ENCODE measurements at places on chromosomes 16 and 17. TPM values are rescaled to one million over a fixed set of nuclear protein-coding genes. Genes with fewer than 3 reads are reported as not detected.

GRCh38 chr16:4053301-4053845, 62.9 kb downstream of the ADCY9 start:
- peak; percentile 96 for DNase-seq

Gene LRRC46
- 147 TPM for polyA plus RNA-seq

DNA sequence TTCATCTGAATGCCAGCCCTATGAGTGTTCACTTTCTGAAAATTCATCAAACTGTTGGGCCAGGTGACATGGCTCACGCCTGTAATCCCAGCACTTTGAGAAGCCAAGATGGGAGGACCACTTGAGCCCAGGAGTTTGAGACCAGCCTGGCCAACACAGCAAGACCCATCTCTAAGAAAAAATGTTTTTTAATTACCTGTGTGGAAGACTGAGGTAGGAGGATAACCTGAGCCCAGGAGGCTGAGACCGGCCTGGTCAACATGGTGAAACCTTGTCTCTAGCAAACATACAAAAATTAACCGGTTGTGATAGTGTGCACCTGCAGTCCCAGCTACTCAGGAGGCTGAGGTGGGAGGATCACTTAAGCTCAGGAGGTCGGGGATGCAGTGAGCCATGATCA, 10.3 kb downstream of the MYH11 start:
- no peak for DNase-seq

DNA sequence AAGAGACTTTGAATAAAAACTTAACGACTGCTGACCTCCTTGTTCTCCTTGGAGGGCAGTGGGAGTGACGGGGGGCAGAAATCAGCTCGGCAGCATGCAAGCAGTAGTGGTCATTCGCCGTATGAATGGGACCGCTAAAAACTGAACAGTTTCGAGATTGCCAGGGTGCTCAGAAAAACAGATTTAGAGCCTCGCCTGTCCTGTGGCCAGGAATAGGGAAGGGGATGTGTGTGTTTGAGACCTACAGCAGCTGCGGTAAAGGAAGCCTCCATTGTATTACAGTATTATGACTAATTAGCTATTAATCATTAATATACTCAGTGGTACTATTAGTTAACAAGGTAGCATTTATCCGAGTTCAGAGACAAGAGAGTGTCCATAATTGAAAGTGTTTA, 670 bp upstream of the ZNF652 start:
- DNase-seq, result no peak

GRCh38 chr17:42617956-42618431, 8.5 kb downstream of the TUBG1 start:
- no peak for DNase-seq

- DNase-seq, result no peak
Measured at GRCh38 chr16:83630979-83631378, 176.8 kb upstream of the HSBP1 start.

DNA sequence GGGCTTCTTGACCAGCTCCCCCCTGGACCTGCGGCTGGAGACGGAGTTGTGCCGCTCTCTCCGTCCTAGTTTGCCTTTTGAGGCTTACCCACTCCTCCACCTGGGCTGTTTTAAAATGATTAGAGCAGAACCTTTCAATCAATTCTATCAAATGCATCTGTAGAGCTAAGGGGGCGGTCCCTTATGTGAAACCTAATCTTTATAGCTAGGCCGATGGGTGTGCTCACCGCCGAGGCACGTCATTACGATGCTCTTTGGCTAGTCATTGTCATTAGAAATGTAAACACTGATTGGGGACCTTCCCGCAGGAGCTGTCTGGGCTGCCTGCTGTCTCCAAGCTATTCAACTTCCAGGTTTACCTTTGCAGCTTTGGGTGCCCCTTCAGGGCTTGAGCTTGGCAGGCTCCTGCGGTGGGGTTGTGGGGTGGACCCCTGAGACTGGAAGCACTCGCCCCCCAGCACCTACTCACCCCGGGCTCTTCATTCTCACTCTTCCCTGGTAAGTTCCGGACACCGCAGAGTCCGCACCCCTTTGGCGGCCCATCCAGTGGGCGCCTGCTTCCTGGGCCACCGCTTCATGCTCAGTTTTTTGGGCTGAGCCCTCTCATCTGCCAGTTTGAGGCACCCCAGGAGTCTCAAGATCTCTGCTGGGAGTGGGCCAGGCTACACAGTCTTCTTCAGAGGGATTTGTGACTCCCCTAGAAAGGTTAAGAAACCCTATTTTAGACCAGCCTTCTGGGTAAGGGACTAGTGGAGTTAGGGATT, 20.9 kb upstream of the IL17C start:
- DNase-seq, result no peak

Gene TNK1
- polyA plus RNA-seq, result 4.0 TPM

DNA sequence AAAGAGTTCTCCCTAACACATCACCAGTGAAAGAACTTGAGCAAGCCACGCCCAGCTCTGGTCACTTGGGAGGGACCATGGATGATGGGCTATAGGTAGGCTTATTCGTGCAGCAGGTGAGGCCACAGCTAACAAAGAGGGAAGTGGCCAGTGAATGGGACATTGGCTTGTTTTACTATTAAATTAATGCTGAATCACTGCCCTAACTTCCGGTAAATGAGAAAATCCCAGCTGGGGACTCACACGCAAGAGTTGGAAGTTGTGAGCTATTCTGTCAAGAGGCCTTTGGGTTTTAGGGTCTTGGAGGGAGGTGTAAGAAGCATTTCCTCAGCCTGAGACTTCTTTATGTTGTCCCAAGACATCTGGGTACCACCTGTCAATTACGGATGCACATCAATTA, 315.3 kb downstream of the XYLT1 start:
- no peak for DNase-seq

Gene TBX21
- polyA plus RNA-seq, result 1.1 TPM

DNA sequence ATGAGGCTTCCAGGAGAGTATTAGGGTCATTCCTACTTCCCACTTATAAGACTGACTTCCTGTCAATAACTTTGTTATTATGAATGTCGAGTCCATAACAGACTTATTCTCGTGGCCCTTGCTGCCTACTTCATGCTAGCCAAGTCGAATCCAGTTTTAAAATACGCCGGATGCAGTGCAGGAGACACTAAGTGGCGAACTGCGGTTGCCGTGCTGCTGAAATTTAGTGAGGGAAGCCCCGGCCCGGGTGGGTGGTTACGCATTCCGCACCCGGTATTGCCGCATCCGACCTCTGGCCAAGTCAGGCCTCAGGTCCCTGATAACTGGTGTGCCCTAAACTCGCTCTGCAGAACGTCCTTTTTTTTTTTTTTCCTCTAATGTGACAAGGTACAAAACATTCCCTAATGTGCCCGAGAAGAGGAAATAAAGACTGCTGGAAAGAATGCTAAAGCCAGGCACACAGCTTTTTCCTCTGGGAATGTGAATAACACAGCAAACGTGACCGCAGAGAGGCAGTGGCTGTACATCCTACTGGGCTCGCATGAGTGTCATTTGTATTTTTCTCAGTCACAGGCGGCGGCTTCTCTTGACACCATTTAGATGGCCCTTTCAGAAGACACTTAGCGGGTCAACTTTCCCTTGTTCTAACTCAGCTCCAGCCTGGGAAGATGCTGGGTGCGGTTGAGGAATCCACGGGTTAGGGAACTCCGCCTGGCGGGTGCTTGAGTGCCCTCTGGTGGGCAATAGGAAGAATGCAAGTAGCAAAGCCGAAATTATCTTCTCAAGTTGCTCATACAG, 7.1 kb upstream of the AKTIP start:
- peak; percentile 78 for DNase-seq

- DNase-seq, result no peak
Measured at GRCh38 chr16:71630808-71631207, 4.8 kb downstream of the MARVELD3 start.

GRCh38 chr16:72285728-72286127, 113.8 kb upstream of the PMFBP1 start:
- DNase-seq, result no peak

Gene TTYH2
- polyA plus RNA-seq, result 52.7 TPM

DNA sequence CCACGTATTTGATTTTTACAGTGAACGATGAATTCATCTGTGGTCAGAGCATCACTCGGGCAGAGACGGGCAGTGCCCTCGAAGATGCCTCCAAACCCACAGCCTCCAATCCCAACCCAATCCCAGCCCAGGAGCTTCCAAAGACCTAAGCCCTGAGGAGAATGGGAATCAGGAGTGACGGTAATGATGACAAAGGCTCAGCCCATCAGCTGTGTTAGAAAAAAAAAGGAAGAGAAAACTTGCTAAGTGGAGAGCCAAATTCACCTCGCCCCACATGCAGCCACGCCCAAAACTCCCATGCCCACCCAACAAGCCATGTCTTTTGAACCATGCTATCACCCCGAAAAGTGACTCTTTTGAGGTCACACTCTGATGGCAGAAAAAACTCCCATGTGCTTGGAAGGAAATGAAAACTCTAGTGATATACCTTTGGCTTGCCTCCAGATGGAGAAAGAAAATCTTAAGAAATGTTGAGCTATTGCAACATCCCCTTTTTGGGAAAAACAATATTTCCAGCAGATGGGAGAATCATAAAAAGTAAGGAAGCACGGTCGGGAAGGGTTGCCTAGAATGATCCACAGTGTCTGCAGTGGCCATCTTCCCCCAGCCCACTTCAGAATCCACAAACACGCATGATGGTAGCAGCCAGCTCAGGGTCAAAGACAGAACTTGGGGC, 37.7 kb downstream of the XYLT1 start:
- DNase-seq, result no peak

GRCh38 chr16:65601781-65602180, 479.9 kb upstream of the CDH11 start:
- DNase-seq, result no peak

Gene HEXIM1
- polyA plus RNA-seq, result 38.8 TPM

Gene FOXF1
- 0.91 TPM for polyA plus RNA-seq

DNA sequence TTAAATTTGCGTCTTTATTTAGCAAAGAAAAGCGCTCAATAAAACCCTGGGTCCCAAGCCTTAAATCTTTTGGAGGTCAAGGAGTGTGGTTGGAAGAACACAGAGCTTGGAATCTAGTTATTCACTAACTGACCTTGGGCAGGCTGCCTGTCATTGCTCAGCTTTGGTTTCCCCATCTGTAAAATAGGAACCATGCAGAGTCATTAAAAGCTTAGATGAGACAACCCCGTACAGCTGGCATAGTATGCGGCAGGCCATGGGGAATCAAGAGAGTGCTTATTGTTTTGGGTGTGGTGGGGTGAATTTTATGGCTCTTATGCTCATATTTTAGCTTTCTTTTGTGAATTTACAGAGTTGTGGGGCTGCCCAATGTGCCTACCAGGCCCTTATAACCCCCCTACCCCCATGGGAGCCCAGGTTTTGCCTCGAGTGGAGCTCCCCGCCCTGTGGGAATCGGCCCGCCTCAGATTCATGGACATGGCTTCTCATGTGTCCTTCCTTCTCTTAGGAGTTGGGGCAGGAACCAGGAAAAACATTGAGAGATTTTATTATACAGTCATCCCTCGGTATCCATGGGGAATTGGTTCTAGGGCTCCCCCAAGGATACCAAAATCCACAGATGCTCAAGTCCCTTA, 113.5 kb downstream of the CLEC16A start:
- DNase-seq, result peak; percentile 57

- peak; percentile 72 for DNase-seq
Measured at GRCh38 chr16:84829168-84829965, 9.6 kb downstream of the CRISPLD2 start.

Gene KRT36
- 0.24 TPM for polyA plus RNA-seq

DNA sequence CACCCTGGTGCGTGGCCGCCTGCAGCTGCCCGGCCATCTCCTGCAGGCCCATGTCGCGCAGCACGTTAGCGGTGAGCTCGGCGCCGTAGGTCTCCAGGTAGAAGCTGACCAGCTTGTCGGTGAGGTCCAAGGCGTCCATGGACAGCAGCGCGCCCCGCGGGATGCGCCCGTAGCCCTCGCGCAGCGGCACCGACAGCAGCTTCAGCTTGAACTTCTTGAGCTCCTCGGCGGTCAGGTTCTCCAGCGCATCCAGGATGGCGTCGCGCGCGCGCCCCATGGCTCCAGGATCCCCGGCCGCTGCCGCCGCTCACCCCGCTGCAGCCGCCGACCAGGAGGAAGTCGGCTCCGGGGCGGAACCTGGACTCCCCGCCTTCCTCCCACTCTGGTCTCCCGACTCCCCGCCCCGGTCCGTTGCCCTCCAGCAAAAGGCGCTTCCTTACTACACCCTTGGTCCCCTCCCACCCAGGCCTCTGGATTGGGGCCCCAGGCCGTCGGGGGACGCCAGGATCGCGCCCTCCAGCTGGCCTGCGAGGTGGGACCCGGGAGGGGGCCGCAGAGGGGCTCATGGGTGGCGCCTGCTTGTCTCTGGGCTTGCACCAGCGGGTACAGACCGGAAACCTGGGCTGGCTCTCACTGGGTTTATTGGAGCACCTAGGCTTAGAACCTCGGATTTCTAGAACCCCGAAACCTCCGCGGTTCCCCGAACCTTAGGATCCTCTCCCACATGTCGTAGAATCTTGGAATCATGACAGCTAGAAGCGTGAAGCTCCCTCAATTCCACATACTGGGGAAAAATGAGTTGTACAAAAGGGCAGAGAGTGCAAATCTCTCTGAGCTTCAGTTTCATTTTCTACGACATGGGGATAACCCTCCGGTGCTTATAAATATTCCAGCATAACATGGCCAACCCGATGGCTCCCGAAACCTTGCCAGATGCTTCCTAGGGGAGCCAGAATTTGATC, at the start of gene PYCARD:
Gene PYCARD (minus strand): TSS at position 347 of the 962 bp plus-strand sequence. CDS start 70 bp downstream, at position 277.
- peak; percentile 33 for DNase-seq

Data from testis (tissue), 5 donors.